Naive thymus-derived CD4-positive, alpha-beta T cell (primary cell): ENCODE measurements at places on chromosomes 2 and 18.

DNA sequence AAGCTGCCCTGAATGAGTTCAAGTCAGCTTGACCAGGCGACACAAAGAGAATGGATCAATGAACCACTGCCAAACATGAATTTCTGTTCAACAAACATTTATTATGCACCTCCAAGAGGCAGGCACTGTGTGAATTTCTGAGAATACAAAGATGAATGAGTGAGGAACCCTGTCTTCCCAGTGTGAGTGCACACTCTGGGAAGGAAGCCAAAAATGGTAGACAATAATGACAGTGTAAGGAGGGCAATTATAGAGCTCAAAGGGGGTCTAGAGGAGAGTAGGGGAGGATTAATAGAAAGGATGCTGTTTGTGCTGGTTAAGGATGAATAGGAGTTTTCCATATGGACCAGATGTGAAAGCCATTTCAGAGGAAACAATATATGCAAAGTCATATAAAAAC lies 213.4 kb downstream of the DCC start:
- DNase-seq = no peak

- no peak for DNase-seq
Measured at GRCh38 chr2:154046493-154046892, 174.8 kb downstream of the GALNT13 start.

DNA sequence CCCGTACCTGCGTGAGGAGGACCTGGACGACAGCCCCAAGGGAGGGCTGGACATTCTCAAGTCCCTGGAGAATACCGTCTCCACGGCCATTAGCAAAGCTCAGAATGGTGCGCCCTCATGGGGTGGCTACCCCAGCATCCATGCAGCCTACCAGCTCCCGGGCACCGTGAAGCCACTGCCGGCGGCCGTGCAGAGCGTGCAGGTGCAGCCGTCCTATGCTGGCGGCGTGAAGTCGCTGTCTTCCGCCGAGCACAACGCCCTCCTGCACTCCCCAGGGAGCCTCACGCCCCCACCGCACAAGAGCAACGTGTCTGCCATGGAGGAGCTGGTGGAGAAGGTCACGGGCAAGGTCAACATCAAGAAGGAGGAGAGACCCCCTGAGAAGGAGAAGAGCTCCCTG lies 76.4 kb downstream of the TSHZ1 start:
- no peak for DNase-seq

DNA sequence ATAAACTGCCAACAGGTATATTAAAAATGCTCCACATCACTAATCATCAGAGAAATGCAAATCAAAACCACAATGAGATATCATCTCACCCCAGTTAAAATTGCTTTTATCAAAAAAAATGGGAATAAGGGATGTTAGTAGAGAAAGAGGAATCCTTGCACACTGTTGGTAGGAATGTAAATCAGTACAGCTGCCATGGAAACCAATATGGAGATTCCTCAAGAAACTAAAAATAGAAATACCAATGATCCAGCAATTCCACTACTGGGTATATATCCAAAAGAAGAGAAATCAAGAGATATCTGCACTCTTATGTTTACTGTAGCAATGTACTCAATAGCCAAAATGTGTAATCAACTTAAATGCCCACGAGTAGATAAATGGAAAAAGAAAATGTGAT lies 40.6 kb downstream of the ZRANB3 start:
- no peak for DNase-seq

GRCh38 chr18:706405-706804 lies 6.0 kb downstream of the ENOSF1 start:
- no peak for DNase-seq
